ENCODE measurements at places on chromosomes 12 and 14.

DNA sequence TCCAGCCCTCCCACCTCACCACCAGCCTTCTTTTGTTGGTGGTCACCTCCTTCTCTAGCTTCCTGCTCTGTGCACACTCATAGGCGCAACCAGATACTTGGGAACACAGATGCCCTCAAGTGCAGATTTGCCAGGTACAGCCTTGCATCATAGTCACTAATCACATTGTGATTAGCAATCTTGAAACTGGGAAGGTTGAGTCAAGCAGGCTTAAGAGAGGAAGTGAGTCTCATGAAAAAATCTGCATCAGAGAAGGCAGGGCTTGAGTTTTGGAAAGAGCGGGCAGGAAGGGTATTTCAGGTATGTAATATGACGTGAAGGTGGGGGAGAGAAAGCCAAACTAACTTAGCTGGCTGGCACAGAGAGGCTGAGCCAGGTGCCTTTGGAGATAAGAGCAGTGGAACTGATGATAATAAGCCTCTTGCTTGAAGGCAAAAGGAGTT is 2.7 kb upstream of the RABGGTA start:
- DNase-seq: peak; percentile 47

- DNase-seq: no peak
Observed at GRCh38 chr14:35963209-35963608, 137.1 kb downstream of the BRMS1L start.

- no peak for DNase-seq
Observed at GRCh38 chr12:56661979-56662638, 16.3 kb upstream of the ATP5F1B start.

GRCh38 chr14:80768646-80769045 is 172.9 kb downstream of the CEP128 start:
- no peak for DNase-seq

- DNase-seq: no peak
Observed at GRCh38 chr12:52585946-52586345, 12.3 kb upstream of the KRT74 start.

GRCh38 chr12:99386907-99387306 is 260.6 kb upstream of the GARIN6 start:
- no peak for DNase-seq

- no peak for DNase-seq
Observed at GRCh38 chr12:26770239-26771070, 62.5 kb downstream of the ITPR2 start.

- peak; percentile 9 for DNase-seq
Observed at GRCh38 chr12:65823513-65824375, 539 bp upstream of the HMGA2 start.

- DNase-seq: peak; percentile 74
Observed at GRCh38 chr12:94149119-94149780, 873 bp downstream of the PLXNC1 start.

DNA sequence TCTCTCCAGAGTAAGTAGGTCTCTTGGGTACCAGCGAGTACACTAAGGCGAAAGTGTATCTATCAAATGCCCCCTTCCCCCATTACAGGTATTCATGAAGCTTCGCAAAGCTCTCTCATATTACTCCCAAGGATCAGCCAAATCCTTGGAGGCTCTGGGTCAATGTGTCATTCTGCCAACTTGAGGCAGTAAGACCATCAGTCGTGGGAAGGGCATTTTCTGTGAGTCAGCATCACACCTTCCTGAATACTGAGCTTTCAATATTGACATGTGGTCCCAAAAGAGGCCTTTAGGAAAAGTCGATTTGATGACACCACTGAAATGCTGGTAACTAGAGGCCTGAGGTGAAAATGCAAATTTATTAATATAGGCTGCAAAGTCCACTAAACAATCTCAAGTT is 323.9 kb downstream of the LRIG3 start:
- DNase-seq: no peak

DNA sequence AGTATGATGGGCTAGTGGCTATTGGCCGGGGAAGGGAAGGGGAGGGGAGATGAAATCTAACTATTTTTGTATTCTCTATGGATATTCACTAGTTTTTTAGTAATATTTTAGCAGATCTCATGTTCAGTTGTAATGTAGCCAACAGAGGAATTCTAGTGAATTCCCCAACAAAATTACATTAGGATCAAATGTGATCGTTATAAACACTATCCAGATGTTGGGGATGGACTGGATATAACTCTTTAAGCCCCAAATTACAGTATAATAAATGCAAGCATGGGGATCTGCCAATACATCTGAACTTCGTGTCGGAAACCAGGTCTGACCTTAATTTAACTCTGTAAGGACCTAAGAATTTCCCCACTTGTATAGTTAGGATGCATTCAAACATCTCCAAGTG is 21.5 kb downstream of the LLPH start:
- DNase-seq: no peak

- DNase-seq: no peak
Observed at GRCh38 chr14:64946310-64947045, 3.9 kb upstream of the GPX2 start.

DNA sequence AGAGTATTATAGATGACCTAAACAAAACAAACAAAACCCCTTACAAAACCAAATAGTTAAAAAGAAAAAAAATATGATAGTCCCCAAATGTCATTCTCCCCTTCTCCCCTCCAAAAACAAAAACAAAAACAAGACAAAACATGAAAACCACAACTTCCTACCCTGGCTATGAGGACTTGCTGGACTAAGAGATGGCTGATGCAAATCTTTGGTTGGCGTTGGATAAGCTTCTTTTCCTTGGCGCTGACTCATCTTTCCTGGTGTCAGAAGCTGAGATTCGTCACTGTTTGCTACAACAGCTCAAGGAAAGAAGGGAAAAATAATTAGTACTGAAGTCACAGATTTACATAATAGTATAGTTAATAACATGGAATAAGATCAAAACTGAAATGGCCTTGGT is 102.5 kb upstream of the BBS10 start:
- no peak for DNase-seq

DNA sequence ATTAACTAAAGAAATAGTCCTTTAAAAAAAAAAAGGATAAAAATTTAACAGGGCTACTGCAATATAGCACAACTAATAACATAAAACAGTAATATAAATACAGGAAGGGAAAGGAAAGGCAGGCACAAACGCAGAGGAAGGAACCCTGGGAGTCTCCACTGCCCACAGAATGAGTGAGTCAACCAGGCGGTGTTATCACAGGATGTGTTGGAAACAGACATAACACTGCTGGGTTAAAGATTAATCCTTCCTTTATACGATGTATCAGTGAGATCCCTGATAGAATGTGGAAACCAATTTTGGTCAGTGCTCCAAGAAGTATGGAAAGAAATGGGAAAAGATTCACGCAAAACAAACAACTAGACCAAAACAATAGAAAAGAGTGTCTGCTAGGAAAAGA is 47.9 kb downstream of the FGD6 start:
- no peak for DNase-seq

GRCh38 chr12:60391051-60391450 is 795.2 kb downstream of the SLC16A7 start:
- DNase-seq: no peak

- no peak for DNase-seq
Observed at GRCh38 chr14:92464156-92464555, 49.4 kb upstream of the RIN3 start.

DNA sequence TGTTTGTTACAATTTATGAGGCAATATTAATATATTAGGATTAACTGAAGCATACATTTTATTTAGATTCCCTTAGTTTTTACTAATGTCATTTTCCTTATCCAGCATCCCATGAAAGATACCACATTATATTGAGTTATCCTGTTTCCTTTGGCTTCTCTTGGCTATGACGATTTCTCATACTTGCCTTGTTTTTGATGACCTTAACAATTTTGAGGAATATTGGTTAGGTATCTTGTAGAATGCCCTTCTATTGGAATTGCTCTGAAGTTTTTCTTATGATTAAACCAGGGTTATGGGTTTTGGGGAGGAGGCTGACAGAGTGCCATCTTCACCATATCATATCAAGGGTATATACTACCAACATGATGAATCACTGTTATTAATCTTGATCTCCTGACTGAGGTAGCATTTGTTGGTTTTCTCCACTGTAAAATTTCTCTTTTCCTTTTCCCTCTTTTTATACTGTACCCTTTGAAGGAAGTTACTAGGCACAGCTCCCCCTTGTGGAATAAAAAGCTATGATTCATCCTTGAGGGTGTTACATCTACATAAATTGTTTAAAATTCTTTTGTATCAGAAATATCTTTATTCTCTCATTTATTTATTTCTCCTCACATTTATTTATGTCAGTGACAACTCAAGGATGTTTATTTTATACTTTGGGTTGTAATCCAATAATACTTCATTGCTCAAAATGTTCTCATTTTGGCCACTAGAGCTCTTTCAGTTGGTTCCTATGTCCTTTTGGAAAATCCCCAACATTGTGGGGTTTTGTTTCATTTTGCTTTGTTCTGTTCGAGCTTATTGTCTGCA is 239.0 kb downstream of the SLC16A7 start:
- no peak for DNase-seq

DNA sequence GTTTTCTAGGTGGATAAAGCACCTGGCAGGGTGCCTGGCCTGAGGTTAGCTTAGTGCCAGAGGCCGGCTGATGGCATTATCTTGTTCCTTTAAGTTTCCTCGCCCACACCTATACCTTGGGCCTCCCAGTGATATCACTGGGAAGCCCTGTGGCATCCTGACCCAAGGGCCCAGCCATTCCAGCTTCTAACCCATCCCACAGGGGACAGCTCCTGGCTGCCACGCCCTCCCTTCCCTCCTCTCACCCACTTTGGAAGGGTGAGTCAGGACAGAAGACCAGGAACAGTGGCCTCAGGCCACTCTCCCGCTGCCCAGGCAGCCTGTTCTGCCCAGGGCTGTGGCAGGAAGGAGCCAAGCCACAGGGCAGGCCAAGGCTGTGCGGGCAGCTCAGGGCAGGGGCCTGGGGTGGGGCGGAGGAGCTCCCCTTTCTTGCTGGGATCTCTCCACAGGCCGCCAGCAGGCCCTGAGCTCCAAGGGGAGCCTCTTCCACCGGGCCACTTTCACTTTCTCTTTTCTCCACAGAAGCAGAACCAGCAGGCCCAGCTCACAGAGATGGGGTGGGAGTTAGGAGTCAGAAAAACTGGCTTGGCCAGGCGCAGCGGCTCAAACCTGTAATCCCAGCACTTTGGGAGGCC is 75.1 kb downstream of the IRF2BPL start:
- peak; percentile 47 for DNase-seq

- DNase-seq: no peak
Observed at GRCh38 chr12:72836194-72836593, 564.0 kb downstream of the TRHDE start.

DNA sequence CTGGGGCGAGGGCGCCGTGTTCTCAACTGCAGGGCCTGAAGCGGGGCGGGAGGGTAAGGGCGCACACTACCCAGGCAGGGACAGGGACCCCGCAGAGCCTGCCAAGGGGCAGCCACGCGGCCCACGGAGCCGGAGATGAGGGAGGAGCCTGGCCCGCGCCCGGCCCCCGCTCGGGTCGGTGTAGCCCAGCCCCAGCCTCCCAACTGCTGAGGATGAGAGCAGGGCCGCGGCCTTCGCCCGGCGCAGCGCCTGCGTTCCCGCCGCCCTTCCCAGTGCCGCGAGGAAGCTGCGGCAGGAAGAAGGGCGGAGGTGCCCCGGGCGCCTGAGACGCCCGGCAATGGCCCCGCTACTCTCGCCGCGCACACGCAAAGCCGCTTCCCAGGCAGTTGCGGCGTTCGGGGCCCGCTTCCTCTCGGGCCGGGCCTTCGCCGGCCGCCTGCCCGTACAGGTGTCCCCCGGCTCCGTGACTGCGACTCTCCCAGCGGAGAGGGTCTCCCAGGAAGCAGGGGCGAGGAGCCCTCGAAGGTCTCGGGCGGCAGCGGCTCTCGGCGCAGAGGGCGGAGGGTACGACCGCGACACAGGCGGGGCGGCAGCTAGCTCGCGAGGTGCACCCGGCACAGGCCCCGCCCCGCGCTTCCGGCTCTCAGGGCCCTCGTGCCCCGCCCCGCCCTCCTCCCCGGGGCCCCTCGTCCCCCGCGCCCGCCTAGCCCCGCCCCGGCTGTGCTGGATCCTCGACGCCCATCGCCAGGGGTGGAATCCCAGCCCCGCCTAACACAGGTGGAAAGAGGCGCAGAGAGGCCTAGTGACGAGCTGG is 24.8 kb upstream of the YY1 start:
- DNase-seq: peak; percentile 83

DNA sequence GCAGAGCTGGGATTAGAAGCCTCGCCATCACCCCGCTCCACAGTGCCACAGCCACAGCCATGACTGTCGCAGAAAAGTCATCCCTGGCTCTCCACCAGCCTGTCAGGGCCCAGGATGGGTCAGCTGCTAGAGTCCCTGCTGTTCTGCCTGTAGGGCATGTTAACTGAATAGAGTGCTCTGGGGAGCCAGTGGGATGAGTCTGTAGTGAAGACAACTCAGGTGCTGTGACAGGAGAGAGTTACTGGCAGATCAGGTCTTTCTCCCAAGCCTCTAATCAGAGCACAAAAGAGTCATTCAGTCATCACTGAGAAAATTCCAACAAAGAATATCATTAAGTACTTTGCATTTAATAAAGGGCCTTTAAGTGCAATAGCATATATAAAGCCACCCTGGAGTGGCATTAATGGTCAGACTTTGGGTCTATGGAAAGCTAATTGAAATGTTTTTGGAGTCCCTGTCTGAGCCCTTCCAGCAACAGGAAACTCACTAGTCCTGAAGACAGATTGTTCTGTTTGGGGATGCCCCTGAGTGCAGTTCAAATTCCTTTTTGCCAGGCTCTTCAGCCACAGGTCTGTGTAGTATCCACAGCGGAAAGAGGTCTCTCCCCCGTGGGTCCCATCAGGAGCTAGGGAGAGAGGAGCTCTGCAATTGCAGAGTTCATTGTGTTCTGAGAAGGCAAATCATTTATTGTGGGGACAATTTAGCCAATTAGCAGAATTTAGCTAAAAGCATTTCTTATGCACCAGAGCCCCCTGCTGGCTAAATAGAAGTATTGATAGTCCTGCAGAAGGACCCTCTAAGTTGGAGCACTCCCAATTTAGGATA is 45.2 kb upstream of the C14orf132 start:
- DNase-seq: peak; percentile 26

DNA sequence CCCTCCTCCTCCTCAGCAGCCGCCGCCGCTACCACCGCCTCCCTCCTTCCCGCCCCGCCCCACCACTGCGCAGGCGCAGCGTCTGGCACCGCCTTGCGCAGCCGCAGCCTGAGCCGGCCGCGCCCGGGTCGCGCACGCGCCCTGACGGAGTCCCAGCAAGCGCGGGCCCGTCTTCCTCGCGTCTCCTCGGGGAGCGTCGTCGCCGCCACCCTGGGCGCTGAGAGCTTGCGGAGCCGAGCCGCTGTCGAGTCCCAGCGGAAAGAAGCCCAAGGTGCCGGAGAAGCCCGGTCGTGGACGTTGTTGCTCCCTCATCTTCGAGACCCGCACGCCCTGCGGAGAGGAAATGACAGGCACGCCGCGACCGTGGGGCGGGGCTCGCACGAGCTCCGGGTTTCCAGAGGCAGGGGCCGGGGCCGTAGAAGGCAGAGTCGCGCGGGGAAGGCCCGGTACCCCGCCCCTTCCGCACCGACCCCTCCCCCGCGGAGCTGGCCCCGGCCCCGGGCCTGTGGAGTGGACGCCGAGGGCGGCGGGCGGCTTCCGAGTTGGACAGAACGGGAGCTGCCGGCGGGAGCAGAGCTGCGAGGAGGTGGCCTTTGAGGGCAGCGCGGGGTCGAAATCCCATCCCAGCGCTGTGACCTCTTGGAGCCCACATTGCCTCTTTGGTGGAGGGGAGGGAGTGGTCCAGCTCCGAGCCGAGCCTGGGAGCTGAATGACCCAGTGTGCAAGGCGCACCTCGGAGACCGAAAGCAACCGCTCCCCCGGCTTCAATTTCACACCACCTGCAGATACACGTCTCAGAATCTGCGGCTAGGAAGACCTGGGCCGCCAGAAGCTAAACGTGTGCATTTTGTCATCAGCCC is 469 bp upstream of the RAB35 start:
- DNase-seq: peak; percentile 98

- DNase-seq: no peak
Observed at GRCh38 chr12:2198005-2198501, 145.3 kb downstream of the CACNA1C start.
